H7 (cell line): ENCODE measurements at places on chromosomes 11 and 22.

DNA sequence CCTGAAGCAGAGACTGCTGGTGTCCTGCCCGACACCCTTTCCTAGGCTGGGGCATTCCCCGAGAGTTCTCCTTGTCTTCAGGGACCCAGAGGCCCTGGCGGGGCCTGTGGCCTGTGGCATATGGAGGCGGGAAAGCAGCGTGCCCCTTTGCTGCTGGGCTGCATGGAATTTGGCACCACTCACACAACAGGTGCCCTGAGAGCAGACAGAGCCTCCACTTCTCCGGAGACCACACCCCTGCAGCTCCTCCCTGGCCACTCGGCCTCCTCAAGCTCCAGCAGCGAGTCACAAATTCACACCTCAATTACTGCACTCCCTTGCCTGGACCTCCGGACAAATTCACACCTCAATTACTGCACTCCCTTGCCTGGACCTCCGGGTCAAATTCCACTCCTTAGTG lies 1375.2 kb downstream of the TBC1D22A start:
- DNase-seq = peak; percentile 35

DNA sequence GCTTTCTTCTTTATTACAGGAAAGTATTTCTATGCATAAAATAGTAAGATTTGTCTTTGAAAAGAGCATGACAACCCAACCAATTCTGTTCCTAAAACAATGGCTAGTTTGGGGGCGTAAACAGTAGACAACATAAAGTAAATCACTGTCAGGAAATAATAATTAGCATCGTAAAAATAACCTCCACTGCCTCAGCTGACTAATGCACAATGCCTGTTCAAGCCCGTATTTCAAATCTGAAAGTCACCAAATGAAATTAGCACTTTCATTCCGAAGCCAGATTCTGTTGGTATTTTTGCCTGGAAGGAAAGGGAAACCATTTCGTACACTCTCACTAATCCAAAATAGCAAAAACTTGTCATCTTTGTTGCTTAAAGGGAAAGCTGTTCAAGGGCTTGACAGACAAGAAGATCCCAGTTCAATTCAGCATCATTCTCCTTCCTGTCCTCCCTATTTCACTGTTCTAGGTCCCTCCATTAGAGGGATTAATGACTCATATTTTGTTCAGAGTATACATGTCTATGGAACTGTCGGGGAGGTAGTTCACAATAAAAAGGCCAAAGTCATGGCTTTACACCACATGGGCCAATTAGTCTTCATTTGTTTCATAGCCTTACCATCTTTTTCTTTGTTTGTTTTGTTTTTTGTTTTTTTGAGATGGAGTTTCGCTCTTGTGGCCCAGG lies 154.7 kb downstream of the CADM1 start:
- DNase-seq = no peak

- DNase-seq = peak; percentile 13
Measured at GRCh38 chr11:41309111-41309522, 150.3 kb downstream of the LRRC4C start.

DNA sequence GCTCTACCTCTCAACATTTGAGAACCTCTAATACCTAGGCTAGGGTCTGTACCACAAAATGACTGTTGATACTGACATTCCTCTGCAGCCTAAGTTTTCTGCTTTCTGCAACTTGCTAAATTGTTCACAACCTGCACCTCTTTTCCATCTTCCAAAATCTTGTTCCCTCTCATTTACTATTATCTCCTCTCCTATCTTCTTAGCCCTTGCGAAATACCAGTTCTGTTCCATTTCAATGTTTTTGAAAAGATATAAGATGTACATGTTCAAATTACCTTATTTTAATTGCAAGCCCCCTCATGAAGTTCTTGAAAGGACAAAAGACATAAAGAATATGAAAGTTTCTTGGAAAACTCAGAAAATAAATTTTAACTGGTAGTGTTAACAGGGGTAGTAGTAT lies 72.3 kb downstream of the FAM168A start:
- DNase-seq = no peak

DNA sequence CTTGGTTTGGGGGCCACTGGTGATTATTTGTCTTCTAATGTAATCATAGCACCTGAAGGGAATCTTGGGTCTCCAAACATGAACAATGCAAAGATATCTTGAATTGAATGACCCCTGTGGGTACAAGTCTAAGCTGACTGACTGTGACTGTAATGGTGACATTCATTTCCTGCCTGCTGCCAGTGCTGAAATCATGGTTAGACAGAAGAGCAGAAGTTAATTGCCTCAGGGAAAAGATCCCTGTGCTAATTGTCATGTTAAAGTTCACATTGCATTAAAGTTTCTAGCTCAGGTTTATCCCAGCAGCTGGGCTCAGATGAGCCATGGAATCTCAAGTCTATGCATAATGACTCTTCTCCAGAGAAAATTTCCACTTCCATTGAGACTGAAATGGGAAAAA lies 772.0 kb downstream of the ETS1 start:
- DNase-seq = no peak

DNA sequence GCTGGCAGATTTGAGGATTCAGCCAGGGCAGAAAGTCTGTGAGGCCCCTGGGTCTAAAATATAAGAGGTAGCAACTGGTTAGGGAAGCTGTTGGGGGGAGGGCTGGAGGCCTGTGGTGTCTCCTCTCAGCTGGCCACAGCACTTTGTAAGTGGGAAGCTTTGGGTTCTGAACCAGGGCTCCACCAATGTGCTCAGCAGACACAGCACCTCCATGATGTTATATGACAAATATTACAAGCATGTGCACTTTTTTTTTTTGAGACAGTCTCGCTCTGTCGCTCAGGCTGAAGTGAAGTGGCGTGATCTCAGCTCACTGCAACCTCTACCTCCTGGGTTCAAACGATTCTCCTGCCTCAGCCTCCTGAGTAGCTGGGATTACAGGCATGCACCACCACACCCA lies 8.0 kb downstream of the ARHGAP1 start:
- no peak for DNase-seq
